Right lung (tissue), 10 donors: ENCODE measurements at places on chromosomes 5 and 9. TPM values are rescaled to one million over a fixed set of nuclear protein-coding genes. Genes with fewer than 3 reads are reported as not detected.

The IL13 gene
- not detected for polyA plus RNA-seq

The GRXCR2 gene
- polyA plus RNA-seq: not detected

DNA sequence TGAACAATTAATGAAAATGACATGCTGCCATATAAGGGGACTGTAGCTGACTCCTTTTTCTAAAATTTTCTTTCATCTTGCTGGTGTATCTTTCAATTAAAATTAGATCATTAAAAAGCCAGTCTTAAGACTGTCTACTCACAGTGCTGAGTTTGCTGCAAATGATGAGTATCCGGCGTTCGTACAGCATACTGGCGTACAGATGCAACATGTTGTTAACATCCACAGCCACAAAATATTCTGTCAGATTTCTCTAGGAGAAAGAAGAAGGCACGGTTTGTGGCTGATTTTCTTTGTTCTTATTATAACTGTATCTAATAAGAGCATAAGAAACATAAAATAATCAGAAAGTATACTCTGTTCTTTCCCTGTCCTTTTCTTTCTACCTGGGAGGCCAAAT, 278.1 kb downstream of the DENND1A start:
- DNase-seq: no peak

GRCh38 chr5:163503106-163504078, 2.0 kb upstream of the MAT2B start:
- DNase-seq: peak; percentile 79

- DNase-seq: no peak
Observed at GRCh38 chr9:5113994-5114748, 71.3 kb downstream of the INSL6 start.

DNA sequence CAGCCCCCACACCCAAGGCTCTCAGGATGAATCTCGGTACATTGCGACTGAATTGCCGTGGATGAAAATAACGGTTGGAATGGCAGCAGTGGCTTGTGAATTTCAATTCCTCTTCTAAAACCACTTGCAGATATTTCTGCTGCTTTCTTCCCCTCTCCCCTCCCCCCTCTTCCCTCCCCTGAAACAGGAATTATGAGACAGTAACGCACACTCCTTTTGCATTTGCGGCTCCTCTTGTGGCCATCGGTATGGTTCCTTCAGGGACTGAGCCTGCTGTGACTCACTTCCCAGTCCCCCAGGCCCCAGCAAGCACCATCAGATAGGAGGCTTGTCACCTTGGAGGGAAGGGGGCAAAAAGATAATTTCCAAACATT, 9.7 kb downstream of the DCANP1 start:
- no peak for DNase-seq

GRCh38 chr5:125410537-125411070, 664.2 kb upstream of the ZNF608 start:
- peak; percentile 22 for DNase-seq

DNA sequence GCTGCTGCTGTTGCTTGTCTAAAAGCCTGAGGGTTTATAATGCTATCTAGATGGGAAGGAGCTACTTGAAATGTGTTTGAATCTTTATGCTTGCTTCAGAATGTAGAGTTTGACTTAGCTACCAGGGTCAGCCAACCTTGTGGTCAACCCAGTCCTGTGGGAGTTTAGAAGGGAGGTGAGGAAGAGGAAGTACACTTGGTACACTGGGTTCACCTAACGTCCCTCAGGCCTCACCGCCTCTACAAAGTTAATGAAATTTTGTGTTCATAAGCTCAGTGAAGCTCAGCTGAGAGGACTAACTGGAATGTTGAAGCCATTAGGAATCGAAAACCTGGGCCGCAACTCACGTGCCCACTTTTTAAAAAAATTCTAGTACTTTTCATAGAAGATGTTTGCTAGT, 10.7 kb downstream of the IQGAP2 start:
- DNase-seq: no peak

GRCh38 chr5:69528035-69528434, 32.0 kb upstream of the GTF2H2C start:
- DNase-seq: peak; percentile 32

DNA sequence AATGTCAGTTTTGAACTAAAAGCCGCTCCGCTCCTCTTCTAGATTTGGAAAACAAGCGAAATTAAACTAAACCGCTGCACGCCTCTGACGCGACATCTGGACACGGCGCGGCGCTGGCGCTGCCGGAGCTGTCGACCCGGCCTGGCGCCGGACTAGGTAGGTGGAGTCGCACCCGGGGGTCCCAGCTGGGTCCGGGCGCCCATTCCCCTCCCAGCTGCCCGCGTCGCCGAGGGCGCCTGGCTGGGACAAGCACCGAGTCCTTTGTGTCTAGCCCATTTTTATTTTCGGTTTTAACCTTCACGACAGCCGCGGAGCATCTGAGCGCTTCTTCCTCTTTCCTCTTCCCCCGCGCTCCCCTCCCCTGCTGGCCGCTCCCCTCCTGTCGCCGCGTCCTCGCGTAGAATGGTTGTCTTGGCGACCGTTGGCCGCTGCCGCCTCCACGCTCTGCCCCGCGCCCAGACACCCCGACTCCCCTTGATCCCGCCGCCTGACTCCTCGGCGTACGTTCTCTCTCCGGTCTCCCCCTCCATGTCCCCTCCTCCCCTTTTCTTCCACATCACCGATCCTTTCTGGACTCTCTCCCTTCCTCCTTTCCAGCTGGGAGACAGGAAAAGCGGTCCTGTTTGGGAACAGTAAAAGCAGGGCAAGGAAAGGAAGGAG, 545 bp downstream of the CDKN2B-AS1 start:
- no peak for DNase-seq

GRCh38 chr5:58711965-58712364, 129.1 kb downstream of the RAB3C start:
- DNase-seq: no peak

- no peak for DNase-seq
Observed at GRCh38 chr5:65825408-65826328, 100.7 kb upstream of the ERBIN start.

DNA sequence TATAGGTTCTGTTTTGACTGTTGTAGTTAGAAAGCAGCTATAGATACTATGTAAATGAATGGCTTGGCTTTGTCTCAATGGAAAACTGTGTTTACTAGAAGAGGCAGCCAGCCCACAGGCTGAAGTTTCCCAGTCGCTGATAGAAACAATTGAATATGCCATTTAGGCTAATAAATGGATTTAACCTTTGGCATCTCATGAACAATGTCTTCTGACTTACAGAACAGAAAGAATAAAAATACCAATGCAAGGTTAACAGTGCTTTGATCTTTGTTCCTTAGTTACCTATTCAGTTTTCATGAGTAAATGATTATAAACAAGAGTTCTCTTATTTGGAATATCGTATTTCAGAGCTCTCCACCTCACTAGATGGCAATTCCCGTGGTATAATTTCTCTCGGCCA, 120.6 kb downstream of the PAM start:
- no peak for DNase-seq

DNA sequence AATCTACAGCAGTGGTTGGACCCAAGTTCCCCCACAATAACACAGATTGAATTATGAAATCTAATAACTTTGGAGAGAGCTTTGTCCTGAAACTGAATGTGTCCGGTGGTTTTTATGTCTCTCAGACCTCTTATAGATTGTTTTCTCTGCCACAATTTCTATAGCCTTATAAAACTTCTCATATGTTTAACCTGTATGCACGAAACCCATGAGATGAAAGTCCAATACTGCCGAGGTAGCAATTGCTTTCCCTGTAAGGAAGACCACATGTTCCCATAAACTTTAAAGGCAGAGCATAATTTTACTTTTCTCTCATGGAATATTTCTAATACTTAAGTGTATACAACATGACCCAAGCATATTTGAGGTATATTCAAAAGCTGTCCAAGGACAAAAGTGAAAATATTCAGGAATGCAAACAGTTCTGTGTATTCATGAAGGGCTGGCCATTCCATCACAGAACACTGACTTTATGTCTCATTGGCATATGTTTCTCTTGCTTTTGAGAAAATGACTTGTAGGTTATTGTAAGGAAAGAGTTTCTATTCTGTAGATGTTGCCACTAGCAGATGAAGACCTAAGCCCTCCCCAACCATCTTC, 94.4 kb upstream of the TLE4 start:
- DNase-seq: no peak

GRCh38 chr9:113701774-113702755, 174.0 kb upstream of the ZNF618 start:
- no peak for DNase-seq

DNA sequence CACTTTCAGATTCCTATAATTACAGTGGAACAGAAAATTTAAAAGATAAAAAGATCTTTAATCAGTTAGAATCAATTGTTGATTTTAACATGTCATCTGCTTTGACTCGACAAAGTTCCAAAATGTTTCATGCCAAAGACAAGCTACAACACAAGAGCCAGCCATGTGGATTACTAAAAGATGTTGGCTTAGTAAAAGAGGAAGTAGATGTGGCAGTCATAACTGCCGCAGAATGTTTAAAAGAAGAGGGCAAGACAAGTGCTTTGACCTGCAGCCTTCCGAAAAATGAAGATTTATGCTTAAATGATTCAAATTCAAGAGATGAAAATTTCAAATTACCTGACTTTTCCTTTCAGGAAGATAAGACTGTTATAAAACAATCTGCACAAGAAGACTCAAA, 29.5 kb downstream of the ZFYVE16 start:
- DNase-seq: no peak
